ENCODE measurements at places on chromosomes 3 and 15.

GRCh38 chr3:132726341-132726823 is 4.2 kb upstream of the NPHP3 start:
- no peak for ATAC-seq

DNA sequence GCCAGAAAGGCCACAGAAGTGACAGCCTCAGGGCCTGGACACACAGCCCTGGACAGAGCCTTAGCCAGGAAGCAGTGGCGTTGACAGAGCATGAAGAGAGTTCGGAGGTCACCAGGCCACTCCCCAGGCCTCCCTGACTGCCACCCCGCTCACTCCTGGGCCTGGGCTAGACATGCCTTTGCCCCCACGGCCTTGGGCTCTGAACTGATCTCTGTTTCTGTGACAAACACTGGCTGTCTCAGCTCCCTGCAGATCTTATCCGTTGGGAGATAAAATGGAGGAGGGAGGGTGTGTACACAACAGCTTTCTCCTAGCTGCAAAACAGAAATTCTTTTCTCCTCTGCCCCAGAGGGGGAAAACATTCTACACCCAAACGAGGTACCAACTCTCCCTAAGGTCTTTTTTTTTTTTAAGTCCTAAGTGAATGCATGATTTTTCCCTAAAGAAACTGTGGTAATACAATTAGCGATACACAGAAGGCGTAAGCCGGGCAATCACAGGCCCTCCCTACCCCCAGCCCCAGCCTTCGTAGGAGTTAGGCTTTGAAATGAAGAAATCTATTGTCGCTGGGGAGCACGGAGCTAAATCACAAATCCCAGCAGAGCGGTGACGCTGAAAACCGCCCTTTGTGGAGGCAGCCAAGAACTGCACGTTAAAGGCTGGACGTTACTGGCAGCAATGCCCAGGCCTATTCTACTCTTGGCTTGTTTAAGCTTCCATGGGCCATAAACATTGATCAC is 45.0 kb downstream of the SRGAP3 start:
- no peak for ATAC-seq

- ATAC-seq: no peak
Observed at GRCh38 chr3:156808025-156808424, 18.1 kb upstream of the LEKR1 start.

DNA sequence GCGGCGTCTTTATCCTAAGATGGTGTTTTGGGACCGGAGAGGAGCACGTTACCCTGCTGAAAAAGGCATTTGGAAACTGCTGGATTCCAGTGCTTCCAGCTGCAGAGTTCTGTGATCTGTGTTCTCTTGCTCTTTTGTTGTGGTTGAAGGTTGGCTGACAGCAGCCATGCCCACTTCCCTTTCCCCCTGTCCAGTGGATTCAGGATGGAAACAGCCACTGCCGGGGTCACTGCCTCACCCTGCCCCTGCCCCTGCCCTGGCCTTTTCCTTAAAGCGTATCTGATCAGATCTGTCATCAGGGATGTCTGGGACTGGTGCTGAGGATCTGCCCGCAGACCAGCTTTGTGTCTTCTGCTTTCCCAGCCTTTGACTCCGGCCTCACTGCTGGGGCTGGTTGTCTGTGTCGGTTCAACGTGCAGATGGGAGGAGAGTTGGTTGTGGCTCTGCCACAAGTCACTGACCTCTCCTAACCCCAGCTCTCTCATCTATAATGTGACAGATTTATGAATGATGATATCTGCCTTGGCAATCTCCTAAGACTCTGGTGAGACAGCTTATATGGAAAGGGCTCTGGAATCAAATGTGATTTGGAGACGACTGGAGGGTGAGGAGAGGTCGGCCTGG is 219.4 kb upstream of the BHLHE40 start:
- no peak for ATAC-seq

GRCh38 chr3:102605153-102605552 is 170.3 kb downstream of the ZPLD1 start:
- no peak for ATAC-seq

GRCh38 chr3:25458420-25458814 is 30.4 kb downstream of the RARB start:
- ATAC-seq: no peak

- no peak for ATAC-seq
Observed at GRCh38 chr3:193560870-193561269, 6.2 kb upstream of the ATP13A4 start.

DNA sequence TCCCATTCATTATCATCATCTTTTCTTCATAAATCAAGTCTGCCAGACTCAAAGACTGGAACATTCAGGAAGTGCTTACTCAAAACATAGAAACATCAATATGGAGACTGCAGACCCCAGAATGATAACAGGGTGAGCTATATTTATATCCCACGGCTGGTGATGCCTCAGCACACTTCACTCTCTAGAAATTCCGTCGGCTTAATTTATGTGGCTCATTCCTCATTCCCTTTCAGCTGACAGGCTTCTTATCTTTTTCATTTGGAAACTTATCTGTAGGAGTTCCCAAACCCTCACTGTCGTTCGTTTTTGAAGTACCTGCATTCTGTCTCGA is 45.5 kb downstream of the RFTN1 start:
- ATAC-seq: peak; percentile 7

GRCh38 chr3:117263745-117264144 is 554.2 kb downstream of the TUSC7 start:
- ATAC-seq: no peak

GRCh38 chr3:197027151-197027895 is 2.3 kb downstream of the MELTF start:
- ATAC-seq: no peak

GRCh38 chr15:58554758-58555157 is 123.0 kb downstream of the LIPC start:
- no peak for ATAC-seq

DNA sequence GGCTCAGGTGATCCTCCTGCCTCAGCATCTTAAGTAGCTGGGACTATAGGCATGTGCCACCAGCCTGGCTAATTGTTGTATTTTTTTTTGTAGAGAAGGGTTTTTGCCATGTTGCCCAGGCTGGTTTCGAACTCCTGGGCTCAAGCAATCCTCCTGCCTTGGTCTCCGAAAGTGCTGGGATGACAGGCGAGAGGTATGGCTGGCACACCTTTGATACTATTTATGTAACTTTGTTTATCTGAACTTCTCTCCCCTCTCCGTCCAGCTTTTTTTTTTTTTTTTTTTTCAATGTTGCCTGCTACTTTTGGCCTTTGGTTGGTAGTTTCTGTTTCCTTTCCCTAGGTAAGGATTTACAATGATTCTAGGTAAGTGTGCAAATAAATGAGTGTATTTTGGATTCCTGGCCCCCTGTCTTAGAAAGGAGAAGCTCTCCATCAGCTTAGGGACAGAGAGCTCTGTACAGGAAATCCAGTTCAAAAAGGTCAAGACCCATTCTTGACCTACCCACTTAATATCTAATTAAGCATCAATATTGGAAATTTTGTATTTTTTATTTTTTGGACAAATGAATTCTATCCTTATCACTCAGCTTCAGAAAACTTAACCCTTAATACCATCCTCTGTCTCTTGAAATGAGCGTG is 6.8 kb downstream of the ARL6IP5 start:
- peak; percentile 22 for ATAC-seq

DNA sequence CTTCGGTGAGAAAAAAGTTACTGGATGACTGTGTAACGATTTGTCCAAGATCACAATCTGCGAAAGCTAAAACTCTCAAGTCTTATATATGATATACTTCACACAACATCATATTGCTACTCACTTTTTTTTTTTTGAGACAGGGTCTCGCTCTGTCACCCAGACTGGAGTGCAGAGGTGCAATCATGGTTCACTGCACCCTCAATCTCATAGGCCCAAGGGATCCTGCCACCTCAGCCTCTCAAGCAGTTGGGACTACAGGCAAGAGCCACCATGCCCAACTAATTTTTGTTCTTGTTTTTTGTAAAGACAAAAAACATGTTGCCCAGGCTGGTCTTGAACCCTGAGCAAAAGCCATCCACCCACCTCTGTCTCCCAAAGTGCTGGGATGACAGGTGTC is 5.4 kb upstream of the ATP13A4 start:
- no peak for ATAC-seq

GRCh38 chr15:81666839-81667238 is 292.8 kb upstream of the TMC3 start:
- ATAC-seq: no peak

DNA sequence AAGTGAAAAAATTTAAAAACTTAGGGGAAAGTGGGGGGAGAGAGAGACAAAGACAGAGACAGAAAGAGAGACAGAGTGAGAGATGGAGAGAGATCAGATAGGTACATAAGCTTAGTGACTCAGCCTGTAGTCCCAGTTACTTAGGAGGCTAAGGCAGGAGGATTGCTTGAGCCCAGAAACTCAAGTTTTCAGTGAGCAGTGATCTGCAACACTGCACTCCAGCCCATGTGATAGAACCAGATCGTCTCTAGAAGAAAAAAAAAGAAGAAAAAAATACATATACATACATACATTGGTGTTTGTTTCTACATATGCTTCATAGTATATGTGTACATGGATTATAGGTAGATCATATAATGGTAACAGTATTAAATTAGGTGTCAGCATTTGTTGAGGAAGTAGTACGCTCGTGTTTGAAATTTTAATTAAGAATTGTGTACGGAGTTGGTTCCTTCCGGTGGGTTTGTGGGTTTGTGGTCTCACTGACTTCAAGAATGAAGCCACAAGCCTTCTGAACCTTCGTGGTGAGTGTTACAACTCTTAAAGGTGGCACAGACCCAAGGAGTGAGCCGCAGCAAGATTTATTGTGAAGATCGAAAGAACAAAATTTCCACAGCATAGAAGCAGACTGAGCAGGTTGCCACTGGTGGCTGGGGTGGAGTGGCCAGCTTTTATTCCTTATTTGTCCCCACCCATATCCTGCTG is 38.3 kb upstream of the SNRPN start:
- ATAC-seq: no peak

GRCh38 chr15:78979456-78980320 is 34.8 kb upstream of the CTSH start:
- ATAC-seq: no peak

DNA sequence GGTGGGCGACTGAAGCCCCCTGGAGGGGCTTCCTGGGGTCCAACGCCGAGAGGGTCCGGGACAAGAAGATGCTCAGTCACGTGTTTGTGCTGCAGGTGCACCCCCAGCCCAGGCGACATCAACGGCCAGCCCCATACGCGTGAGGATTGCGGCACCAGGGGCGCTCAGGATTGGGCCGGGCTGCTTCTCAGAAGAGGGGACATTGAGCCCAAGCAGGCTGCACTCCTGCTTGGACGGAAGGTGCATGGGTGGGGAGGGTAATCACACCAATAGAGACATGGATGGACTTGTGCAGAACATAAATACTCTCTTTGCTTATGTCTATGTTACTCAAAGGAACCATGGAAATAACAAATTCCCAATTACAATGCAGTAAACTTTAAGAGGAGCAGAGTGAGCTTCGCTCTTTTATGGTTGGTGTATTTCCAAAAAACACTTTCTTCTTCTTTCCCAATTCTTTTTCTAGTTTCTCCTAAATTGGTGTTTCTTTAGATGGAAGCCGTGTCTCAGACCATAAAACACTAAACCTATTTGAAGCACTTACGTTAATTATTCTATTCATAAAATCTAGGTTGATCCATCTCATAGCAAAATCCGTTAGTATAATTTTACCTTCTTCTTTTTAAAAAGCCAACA is 182.7 kb downstream of the GOLGA6L6 start:
- ATAC-seq: no peak

GRCh38 chr15:52117549-52117948 is 5.0 kb upstream of the BCL2L10 start:
- ATAC-seq: no peak

- no peak for ATAC-seq
Observed at GRCh38 chr3:10570196-10570946, 65.0 kb upstream of the ATP2B2 start.

- no peak for ATAC-seq
Observed at GRCh38 chr3:73432023-73432705, 192.6 kb downstream of the PDZRN3 start.

DNA sequence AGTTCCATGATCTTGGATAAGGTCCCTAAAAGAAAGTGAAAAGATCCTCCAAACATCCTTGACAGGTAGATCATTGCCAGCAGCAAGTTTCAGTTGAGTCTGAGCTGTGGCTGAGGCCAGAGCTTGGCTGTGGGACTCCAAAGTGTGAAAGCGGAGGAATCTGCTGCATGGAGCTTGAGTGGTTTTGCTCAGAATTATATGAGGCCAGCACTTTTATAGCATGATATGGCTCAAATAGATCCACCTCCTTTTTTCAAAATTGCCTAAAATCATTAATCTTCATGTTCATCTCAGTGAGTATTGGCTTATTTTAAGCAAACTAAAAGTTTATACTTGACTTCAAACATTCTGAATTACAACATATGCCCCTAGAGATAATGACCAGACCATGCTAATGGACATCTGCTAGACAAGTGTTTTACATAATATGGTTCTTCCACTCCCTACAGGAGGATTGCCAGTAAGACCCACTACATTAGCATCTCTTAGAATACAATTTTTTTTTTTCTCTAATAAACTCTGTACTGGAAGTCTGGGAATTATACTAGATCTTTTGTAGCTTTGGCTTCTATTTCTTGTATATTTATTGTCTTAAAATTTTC is 368.1 kb downstream of the ZPLD1 start:
- no peak for ATAC-seq

- no peak for ATAC-seq
Observed at GRCh38 chr3:61141227-61141626, 110.0 kb downstream of the FHIT start.

- ATAC-seq: no peak
Observed at GRCh38 chr3:31714495-31715280, 182.0 kb downstream of the STT3B start.

GRCh38 chr3:4279516-4280105 is 23.6 kb upstream of the SETMAR start:
- ATAC-seq: no peak

DNA sequence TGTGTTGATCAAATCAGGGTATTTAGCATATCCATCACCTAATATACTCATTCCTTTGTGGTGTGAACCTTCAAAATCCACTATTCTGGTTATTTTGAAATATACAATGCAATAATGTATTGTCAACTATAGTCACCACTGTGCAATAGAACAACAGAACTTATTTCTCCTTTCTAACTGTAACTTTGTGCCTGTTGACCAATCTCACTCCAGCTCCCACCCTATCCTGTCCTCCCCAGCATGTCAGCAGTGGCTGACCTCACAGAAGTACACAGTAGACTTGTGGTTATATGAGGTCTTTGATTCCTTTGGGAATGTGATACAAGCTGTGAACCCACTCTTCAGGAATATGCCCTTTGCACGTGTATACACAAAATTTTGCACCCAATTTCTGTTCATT is 64.2 kb downstream of the ECT2 start:
- no peak for ATAC-seq

DNA sequence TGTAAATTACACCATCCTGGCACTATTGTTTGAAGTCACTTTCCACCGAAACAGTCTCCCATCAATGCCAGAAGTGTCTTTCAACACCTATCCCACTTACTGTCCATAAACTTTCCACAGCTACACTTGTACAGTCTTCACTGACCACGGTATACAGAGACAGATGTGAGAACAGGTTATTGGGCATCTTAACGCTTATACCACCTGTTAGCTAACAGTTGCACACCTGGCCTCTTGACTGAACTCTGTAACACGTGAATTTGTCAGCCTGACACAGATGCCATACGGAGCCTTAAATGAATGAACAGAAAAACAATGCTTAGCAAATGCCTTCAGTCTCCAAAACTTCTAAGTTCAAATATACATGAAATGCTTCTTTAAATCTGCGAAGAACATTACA is 440.5 kb downstream of the SHQ1 start:
- no peak for ATAC-seq

- ATAC-seq: no peak
Observed at GRCh38 chr3:51585197-51585596, 46.7 kb downstream of the RAD54L2 start.

Measured in stimulated activated memory B cell treated with anti-CD40 and anti-IgM and Interleukin-4, amounts not matched to agents 10 μg/mL and 1 μg/mL and 100 μg/mL, for 72 hours (primary cell).